Endodermal cell (in vitro differentiated cells): ENCODE measurements at places on chromosomes 6 and 20. TPM values are rescaled to one million over a fixed set of nuclear protein-coding genes. Genes with fewer than 3 reads are reported as not detected.

- DNase-seq: no peak
Measured at GRCh38 chr6:80333342-80333741, 226.9 kb downstream of the BCKDHB start.

GRCh38 chr6:74277777-74278186, 581.8 kb downstream of the CD109 start:
- DNase-seq: no peak

- no peak for DNase-seq
Measured at GRCh38 chr6:4125933-4126864, 9.2 kb downstream of the ECI2 start.

DNA sequence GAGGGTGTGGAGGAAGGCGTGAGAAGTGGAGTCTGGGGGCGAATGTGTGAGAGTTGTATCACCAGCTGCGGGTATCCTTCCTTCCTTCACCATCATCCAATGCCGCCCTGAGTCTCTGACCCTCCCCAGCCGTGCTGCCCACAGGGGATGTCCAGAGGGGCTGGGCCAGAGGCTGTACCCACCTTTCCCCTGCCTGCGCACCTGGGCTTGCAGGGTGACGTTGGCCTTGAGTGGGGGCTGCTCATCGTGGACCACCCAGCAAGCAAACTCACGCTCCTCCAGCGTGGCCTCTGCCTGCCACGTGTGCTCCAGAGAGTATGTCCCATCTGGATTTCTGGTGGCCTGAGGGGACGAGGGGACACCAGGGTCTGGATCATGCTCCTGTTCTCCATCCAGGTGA, 116.9 kb upstream of the SIRPA start:
- no peak for DNase-seq

The NOX3 gene
- total RNA-seq: not detected in 3 replicates

The LZTS3 gene
- 24.0 to 28.6 TPM (median 27.7 TPM) in 3 replicates for total RNA-seq
